ENCODE measurements at places on chromosomes 2 and 18. TPM values are rescaled to one million over a fixed set of nuclear protein-coding genes. Genes with fewer than 3 reads are reported as not detected.

- no peaks in the 10 kb centered on the region for H3K4me1 ChIP-seq
- no peak overlapping the region for H3K27ac ChIP-seq
- H3K36me3 ChIP-seq = no peaks in the 10 kb centered on the region
- H3K4me3 ChIP-seq = no peak overlapping the region
- H3K27me3 ChIP-seq = no peaks in the 10 kb centered on the region
These were observed 731.7 kb upstream of the ZNF804A start for GRCh38 chr2:183866666-183867065.

- H3K36me3 ChIP-seq = no peaks in the 10 kb centered on the region
- DNase-seq = no peak
- no peaks in the 10 kb centered on the region for H3K27me3 ChIP-seq
These were observed 964.7 kb upstream of the ZEB2 start for GRCh38 chr2:145484448-145485097.

DNA sequence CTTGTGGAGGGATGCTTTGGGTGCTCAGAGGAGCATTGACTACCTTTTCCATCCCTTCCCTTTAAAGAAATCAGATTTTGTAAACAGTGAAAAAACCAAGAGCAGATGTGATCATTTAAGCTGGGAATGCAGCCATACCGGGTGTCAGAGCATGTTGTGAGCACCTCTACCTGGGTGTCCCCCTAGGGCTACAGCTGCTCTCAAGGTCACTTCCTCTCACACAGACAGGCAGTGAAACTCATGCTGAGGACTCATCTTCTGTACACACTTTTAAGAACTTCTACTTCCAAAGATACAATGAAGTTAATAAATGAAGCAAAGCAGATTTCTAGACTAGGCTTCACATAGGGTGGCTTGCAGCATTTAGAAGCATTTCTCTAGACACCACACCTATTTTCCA is 48.4 kb upstream of the FRZB start:
- H3K27ac ChIP-seq = no peak overlapping the region
- no peaks in the 10 kb centered on the region for H3K36me3 ChIP-seq
- no peak overlapping the region for H3K4me3 ChIP-seq
- H3K27me3 ChIP-seq = no peaks in the 10 kb centered on the region
- H3K4me1 ChIP-seq = no peaks in the 10 kb centered on the region
- no peak for DNase-seq

GRCh38 chr2:42523341-42523740 is 29.6 kb upstream of the KCNG3 start:
- H3K4me1 ChIP-seq = peaks cover 16% of the 10 kb centered on the region
- no peaks in the 10 kb centered on the region for H3K27me3 ChIP-seq
- H3K27ac ChIP-seq = no peak overlapping the region
- H3K36me3 ChIP-seq = no peaks in the 10 kb centered on the region
- no peak overlapping the region for H3K4me3 ChIP-seq

DNA sequence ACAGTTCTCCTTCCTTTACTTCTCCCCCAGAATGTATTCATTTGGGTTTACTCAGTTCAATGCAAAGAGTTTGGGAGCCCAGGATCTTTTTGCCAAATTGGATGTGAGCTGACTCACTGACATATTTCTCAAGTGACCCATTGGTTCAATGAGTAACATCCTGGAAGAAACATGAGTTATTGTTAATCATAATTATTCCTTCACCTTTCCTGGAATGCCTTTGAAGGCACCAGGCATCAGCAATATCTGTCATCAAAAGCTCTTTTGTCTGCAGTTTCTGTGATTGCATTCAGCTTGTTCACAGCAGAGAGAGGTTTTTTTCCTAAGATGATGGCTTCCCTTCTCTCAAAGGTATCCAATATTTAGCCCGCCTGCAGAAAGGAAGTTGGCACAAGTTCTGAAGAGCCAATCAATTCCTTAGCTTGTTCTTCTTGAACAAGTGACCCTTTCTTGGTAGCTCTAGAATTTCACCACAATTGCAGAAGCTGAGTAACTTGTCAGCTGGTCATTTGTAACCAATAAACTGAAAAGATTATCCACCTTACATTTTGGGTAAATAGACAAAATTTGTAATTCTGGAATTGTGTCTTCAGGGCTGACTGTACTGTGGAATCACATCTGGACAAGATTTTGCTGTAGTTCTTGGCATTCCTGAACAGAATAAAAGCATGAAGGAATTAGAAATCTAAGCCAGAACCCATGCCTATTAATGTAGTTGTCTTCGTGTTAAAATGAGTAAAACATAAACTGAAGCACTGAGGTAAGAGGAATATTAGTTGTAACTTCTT is 72.2 kb upstream of the TMEM17 start:
- H3K4me3 ChIP-seq = no peak overlapping the region
- H3K27ac ChIP-seq = no peak overlapping the region
- H3K4me1 ChIP-seq = no peaks in the 10 kb centered on the region
- no peak for DNase-seq
- no peaks in the 10 kb centered on the region for H3K36me3 ChIP-seq

DNA sequence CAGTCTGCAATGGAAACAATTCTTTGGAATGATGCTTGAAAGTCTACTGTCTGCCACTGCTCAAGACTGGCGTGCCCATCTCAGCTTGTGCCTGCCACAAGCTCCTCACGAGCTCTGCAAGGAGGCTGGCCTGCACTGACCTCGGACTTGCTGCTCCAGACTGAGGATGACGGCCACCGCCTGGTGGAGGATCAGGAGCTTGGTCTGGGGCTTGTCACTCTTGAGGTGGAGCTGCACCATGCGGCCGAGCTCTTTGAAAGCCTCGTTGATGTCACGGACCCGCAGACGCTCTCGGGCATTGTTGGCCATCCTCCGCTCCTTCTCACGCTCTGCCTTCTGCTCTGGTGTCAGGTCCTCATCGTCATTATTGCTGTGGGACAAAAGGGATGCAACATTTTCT is 269.4 kb upstream of the CCDC68 start:
- DNase-seq = no peak
- H3K27ac ChIP-seq = no peak overlapping the region
- no peaks in the 10 kb centered on the region for H3K4me1 ChIP-seq
- no peaks in the 10 kb centered on the region for H3K36me3 ChIP-seq
- no peaks in the 10 kb centered on the region for H3K27me3 ChIP-seq

GRCh38 chr2:13542642-13543041 is 825.9 kb downstream of the TRIB2 start:
- no peaks in the 10 kb centered on the region for H3K27me3 ChIP-seq
- no peaks in the 10 kb centered on the region for H3K36me3 ChIP-seq
- H3K4me1 ChIP-seq = no peaks in the 10 kb centered on the region
- DNase-seq = no peak
- no peak overlapping the region for H3K27ac ChIP-seq
- H3K4me3 ChIP-seq = no peak overlapping the region

GRCh38 chr18:31450409-31450808 is 2.9 kb downstream of the DSG3 start:
- H3K27ac ChIP-seq = no peak overlapping the region
- DNase-seq = no peak
- H3K4me1 ChIP-seq = no peaks in the 10 kb centered on the region

- no peak for DNase-seq
- H3K27ac ChIP-seq = no peak overlapping the region
- no peak overlapping the region for H3K4me3 ChIP-seq
- no peaks in the 10 kb centered on the region for H3K4me1 ChIP-seq
- H3K27me3 ChIP-seq = no peaks in the 10 kb centered on the region
These were observed 117.3 kb upstream of the HNMT start for GRCh38 chr2:137846993-137847392.

DNA sequence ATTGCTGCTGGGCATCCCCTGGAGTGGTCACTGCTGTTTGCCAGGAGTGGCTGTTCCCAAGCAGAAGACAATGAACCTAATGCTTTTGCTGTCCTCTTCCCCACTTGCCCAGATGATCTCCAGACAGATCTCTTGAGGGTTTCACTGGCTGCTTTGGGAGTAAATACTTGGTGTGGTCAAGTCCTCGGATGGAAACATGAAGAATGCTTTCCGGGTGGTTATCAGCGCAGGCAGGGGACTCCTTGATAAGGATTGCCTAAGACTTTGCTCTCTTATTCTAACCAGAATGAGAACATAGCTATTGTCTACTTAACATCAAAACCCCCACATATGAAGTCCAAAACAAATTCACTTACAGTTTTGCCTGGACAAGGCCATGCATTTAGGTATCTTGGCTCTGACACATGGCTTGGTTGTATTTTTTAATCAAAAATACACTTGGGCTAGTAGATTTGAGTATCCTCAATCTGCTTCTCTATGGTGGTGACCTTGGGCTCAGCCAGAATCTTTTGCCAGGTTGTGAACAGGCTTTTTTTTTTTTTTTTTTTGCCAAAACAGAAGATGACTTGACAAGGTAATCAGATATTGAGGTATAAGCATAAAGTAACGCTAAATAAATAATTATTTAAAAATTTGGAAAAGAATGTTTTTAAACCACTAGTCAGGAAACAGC is 34.8 kb upstream of the MYO3B start:
- no peak for DNase-seq
- no peak overlapping the region for H3K27ac ChIP-seq
- H3K27me3 ChIP-seq = no peaks in the 10 kb centered on the region
- H3K4me3 ChIP-seq = no peak overlapping the region

The CDK5R2 gene
- not detected for total RNA-seq

The TRIM54 gene
- not detected for total RNA-seq

The BOK gene
- total RNA-seq = 0.20 TPM

All from T-cell (primary cell).